ENCODE measurements at places on chromosomes 6 and 20.

DNA sequence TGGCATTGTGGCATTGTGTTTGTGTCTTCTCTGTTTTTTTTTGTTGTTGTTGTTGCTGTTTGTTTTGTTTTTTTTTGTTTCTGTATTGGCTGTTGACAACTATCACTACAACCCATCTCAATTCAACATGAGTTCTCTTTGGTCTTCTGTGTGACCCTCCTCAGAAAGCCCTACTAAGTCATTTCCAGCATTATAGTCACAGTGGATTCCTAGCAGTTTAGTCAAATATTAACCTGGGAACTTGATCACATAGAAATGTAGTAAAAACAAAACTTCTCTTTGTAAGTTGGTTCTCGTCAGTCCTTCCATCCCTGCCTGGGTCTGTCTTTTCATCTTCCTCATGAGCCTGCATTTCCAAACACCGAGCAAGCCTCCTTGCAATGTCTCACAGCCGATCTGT, 16.8 kb downstream of the SLC17A2 start:
- no peak for DNase-seq

DNA sequence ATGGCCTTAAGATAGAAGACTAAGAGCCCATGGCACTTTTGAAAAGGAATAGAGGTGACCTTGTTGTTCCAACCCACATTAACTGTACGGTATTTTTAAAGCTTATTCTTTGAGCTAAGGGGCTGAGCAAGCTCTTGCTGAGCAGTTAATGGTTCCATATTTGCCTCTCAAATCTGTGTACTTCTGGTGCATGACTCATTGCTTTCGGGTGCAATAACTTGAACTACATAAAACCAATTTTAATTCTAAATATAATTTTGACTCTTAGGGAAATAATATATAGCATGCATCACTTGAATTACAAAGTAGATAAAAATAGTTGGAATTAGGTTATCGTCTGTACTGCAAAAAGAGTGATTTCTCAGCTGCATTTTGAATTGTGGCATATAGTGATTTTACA, 348.1 kb upstream of the CITED2 start:
- DNase-seq: no peak

GRCh38 chr6:138572167-138572875, 73.0 kb upstream of the NHSL1 start:
- DNase-seq: peak; percentile 17

- DNase-seq: no peak
Measured at GRCh38 chr6:55511122-55511800, 67.7 kb downstream of the HMGCLL1 start.

DNA sequence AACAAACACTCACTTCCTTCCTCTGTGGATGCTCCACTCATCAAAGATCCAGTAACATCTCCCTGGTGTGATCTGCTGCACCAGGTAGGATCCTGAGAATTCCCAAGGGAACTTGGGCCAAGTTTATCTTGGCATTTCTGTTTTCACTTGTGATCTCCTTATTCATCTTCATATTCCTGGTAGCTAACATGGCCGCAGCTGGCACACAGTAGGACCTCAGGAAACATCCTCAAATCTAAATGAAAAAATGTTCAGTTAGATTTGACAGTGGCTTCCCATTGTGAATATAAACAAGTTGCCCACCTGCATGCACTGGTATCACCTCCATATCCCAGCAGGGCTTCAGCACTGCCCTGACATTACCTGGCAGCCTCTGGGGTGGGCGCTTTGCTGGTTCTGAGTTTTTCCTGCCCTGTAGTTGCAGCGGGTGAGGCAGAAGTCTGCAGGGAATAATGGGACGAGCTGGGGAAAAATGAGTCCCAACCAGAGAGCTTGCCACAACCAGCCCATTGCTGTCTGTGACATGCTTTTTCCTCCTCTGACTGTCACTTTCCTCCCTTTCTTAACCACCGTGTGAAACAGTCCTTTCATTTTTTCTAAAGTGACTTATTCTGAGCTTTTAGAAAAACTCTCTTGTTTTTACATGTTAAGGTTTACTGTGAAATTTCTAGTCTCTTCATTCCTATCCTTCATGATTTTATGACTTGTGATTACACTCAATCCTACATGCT, 9.4 kb upstream of the DSTN start:
- no peak for DNase-seq

DNA sequence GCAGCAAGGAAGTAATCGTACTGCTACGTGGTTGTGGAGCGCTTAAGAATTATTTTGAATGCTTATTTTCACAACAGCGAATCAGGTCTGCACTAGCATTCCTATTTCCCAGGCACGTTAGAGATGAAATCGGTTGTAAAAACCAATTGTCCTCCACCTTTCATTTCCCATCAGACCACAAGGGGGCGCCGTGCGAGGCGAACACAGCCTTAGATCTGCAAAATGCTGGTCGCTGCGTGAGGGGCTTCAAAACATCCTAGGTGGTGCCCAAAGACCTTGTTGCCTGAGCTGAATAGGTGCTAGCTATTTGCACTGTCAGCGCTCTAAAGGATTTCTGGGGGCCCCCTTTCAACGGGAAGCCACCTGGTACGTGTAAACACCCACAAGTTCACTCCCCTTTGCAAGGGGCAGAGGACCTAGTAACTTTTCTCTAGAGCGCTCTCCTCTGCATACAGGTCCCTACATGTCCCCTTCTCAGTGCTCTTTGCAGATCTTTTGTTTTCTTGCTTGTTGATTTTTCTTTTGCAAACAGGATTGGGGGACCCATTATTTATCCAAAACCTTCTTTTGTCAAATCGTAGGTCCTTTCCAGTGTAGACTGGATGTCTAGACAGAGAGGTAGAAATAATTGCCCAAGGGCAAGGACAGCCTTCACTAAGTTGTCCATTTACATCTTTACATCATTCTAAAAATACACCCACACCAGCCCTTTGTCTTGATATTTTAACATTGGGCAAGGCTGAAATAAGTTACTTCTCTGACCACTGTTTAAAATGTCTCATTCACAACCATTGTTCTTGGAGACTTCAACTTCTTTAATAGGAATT, 59.8 kb downstream of the NEDD9 start:
- DNase-seq: peak; percentile 59

GRCh38 chr6:127366282-127367022, 23.0 kb upstream of the ECHDC1 start:
- no peak for DNase-seq

- DNase-seq: peak; percentile 12
Measured at GRCh38 chr20:32155017-32155981, 45.8 kb downstream of the TM9SF4 start.

DNA sequence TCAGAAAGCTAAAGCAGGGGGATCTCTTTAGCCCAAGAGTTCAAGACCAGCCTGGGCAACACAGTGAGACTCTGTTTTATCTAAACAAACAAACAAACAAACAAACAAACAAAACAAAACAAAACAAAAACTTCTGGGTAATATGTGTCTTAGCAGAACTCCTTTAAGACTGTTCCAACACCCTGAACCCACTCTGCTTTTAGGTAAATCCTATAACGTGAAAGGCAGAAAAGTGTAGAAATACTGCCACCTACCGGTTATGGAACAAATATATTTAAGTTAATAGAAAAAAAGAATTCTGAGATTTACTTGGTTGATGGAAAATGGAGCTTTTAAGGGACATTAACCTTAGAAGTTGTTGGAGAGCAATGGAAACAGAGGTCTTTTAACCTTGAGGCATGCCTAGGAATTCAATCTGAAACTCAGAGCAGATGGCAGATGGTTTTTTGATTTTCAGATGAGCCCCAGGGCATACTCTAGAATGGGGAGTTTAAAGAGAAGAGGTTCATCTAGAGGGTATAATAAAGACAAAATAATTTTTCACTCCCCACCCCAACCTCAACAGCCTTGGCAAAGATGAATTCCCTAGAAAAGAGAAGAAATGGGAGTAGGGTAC, 38.5 kb downstream of the SOD2 start:
- peak; percentile 43 for DNase-seq

DNA sequence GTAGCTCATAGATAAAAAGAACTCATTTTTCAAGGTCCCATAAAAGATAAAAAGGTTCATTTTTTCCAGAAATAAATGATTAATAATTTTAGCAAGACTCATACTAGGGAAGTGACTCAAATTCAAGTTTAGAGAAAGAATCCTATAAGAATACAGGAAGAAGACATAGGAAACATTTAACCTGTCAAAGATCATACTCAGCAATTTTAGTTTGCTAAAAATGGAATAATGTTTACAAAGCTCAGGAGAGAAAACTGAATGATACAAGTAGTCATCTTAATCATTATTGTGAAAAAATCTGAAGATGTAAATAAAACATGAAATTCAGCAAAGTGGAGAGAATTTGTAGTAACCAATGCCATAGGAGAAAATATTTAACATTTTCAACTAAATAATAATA, 926.6 kb downstream of the TBC1D32 start:
- no peak for DNase-seq

DNA sequence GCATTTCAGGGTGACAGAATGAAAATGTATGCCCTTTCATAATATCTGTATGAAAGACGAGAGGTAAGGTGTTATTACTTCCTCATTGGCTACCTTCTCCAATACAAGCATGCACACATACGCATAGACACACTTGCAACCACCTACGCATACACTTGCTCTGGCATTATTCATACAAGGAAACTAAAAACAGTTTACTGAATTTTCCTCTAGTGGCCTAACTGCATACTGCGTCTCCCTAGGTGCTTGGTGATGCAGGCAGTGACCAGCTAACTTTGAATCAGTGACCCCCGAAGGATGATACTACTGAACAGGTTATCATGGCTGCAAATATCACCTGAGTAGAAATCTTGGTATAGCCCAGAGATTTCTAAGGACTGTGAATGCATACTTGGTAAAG, 593.1 kb downstream of the PKHD1 start:
- DNase-seq: no peak

GRCh38 chr20:22159276-22159675, 425.1 kb downstream of the FOXA2 start:
- DNase-seq: no peak

DNA sequence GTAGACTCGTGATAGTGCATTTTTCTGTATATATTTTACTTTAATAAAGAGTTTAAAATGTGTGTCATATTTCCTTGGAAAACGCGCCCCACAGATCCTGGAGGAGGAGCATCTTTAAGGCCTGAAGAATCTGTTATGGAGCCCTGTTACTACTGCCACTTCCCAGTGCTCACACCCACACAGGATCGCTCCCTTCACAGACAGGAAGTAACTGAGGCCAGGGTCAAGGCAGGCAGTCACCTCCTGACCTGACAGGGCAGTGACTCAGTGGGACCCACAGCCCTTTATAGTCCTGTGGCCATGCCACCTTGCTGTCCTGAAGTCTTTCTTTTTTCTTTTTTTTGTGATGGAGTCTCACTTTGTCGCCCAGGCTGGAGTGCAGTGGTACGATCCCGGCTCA, 9.0 kb downstream of the RRBP1 start:
- no peak for DNase-seq

DNA sequence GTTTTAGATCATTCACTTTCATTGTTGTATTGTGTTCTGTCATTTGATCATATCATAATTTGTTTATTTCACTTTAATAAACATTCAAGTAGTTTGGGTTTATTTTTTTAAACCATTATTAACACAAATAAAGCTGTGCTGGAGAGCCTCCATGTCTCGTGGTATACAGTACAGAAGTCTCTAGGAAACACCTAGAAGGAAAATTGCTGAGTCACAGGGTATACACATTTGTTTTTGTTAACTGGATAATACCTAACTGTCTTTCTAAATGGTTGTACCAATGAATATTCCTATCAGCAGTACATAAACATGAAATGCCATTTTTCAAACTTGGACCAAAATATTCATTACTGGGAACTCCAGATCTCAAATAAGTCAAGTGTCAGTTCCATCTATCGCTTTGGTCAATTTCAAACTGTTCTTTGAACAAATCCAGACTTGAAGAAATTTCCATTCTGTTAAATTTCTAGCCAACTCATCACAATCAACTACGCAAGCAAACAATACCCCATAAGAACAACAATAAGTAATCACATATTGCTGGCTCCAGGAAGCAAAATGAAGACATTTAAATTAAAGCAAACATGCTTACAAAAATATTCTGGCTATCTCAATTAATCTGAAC, 138.1 kb downstream of the ATXN1 start:
- DNase-seq: no peak

- DNase-seq: no peak
Measured at GRCh38 chr6:166201878-166202277, 34.2 kb upstream of the TBXT start.

- DNase-seq: no peak
Measured at GRCh38 chr20:45948742-45949541, 14.5 kb downstream of the PCIF1 start.

DNA sequence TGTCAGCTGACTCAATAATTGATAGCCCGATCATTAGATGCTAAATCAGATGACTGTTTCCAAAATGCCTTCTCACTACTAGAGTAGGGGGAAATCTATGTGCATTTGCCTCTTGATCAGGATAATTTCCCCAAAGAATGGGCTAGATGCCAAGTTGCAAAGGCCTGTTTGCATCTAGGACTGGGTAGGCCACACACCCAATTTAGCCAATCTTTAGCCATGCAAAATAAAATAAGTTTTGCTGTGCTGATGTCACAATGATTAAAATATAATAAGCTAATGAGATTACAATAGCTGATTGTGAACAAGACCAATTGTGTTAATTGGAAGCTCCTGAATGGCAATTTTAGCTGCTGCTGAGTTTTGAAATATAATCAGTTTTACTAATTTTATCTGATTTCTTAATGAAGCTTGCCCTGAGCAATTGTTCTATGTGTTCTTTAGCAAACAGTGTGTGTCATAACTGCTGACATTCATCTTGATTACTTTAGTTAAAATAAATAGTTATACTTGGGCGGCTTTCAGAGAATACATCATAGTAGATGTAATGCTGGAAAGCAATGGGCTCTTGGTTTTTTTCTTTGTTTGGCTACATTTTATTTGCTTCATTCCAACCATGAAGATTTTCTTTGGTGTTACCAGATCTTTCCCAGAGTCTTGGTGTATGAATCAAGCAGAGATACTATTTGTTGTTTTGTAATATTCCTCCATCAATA, 973.2 kb upstream of the SLC35B3 start:
- DNase-seq: no peak

- DNase-seq: no peak
Measured at GRCh38 chr6:170176898-170177771, 113.7 kb downstream of the DLL1 start.

DNA sequence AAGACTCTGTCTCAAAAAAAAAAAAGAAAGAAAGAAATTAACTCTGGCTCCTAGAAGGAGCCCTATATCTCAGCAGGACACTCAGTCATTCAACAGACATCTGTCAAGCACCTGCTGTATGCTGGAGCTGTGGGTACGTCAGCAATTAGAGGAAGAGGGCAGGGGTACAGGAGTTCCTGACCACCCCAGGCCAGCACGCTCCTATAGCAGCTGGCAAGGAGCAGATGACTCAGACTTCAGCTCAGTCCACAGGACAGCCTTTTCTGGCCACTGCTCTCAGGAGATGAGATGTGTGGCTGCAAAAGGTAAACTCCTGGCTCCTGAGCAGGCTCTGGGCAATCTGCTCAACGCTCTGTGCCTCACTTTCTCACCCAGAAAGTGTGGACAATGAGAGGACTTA, 1.7 kb upstream of the RTEL1 start:
- DNase-seq: no peak

DNA sequence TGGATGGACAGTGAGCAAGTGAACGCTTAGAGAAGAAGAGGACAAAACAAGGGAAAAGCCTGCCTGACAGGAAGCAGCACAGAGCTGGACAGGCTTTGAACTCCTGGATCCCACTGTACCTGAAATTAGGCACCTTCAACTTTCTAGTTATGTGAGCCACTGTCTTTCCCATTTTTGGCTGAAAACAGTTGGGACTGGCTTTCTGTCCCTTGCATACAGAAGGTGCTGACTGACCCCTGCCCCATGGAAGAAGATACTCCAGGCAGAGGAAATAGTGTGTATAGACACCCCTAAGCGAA, 122.8 kb downstream of the CEBPB start:
- DNase-seq: no peak
